ENCODE measurements at places on chromosomes 7 and 10.
A peak's percentile ranks its signal among the peaks of the same experiment; 100 is the strongest.

DNA sequence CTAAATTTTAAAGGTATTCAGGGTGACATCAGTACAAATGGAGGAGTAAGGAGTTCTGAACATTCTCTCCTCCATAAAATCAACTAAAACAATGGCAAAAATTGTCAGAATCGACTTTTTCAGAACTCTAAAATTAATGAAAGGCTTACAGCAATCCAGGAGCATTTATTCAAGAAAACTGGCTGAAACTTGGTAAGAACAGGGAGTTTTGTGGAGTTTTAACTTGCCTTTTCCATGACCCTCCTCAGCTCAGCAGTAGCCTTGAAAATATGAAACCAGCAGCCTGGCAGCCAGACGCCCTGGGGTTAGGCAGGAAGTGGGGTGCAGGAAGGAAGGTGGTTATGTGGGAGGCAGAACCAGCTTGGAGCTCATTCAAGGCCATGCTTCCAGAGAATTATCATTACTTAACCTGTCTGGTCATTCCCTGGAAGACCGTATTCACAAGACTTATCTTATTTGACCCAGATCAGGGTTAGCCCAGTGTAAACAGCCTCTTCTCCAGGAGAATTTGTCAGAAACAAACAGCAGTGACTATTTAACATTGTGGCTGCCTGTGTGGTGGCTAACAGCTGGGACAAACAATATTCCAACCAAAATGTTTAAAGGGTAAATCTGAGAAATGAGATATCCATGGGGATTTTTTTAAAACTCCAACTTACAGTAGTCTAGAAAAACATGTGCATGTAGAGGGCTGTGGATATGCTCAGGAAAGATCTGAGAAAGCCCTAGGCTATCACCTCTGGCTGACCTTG lies 75.7 kb upstream of the MACROH2A2 start:
- no peak for DNase-seq

- DNase-seq, result no peak
Observed at GRCh38 chr7:46321556-46322205, 400.6 kb upstream of the IGFBP3 start.

GRCh38 chr7:94135180-94135579 lies 131.0 kb upstream of the BET1 start:
- DNase-seq, result no peak

DNA sequence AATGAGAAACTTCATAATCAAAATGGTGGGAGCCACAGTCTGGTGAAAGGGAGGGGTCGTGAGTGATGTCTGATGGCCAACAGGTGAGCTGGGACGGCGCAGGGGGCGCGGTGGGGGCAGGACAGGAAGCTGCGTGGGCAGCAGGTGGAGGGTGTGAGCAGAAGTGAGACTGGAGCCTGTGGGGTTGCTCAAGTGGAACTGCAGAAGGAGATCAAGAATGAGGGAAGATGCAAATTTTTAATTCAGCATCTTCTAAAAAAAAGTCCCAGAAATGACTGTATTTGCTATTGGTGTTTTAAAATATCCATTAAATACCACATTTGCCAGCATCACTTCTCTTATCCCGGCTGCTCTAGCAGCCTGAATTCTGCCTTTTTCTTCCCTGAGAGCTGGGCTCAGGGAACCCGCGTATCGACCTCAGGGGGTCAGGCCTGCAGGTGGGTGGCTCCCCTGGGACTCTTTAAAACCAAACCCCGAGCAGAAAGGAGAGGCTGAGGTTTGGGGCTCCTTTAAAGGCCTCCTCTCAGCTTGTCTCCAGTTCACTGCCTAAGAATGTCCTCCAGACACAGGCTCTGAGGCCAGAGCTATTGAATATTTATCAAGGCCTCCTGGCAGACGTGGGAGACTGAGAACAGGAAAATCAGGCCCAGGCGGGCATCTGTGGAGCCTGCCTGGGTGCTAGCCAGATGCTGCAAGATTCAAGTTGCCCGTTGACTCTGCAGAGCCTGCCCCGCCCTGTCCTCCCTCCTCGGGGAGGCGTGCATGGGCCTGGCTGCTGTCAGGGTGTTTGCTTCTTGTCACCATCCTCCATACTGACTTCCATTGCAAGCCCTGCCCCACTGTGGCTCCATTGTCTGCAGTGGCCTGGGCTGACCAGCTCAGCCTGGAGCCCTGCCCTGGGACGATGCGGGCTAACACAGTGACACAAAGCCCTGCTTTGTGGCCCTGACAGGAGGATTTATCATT lies 53.9 kb downstream of the SYPL1 start:
- peak; percentile 93 for DNase-seq

GRCh38 chr10:51001587-51001986 lies 72.7 kb upstream of the PRKG1 start:
- DNase-seq, result peak; percentile 37

GRCh38 chr7:3722396-3722922 lies 421.4 kb downstream of the SDK1 start:
- no peak for DNase-seq

Data from NCI-H1694 (cell line).